Hepatic stellate cell (primary cell): ENCODE measurements at places on chromosomes 4 and X.

- peak; percentile 4 for DNase-seq
Observed at GRCh38 chr4:122329876-122330565, 48.8 kb upstream of the ADAD1 start.

DNA sequence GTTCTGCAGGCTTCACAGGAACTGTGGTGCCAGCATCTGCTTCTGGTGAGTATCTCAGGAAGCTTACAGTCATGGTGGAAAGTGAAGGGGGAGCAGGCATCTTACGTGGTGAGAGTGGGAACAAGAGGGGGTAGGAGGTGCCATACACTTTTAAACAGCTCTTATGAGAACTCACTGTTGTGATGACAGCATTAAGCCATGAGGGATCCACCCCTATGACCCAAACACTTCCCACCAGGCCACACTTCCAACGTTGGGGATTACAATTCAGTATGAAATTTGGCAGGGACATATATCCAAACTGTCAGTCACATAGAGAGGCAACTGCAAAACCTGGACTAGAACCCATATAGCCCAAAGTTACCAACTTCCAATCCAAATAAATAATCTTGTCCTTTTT lies 43.1 kb upstream of the ZCCHC12 start:
- no peak for DNase-seq

GRCh38 chr4:184189966-184190365 lies 27.7 kb downstream of the ENPP6 start:
- DNase-seq = no peak

DNA sequence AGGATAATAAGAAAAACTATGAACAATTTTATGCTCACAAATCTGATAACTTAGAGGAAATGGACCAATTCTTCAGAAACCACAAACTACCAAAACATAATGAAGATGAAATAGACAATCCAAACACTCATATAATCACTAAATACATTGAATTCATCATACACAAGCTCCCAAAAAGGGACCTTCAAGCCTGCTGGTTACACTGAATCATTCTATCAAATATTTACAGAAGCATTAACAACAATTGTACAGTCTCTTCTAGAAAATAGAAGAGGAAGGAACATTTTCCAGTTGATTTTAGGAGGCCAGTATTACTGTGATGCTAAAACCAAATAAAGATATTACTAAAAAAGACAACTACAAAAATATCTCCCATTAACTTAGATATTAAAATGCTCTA lies 88.3 kb downstream of the IL15 start:
- no peak for DNase-seq

DNA sequence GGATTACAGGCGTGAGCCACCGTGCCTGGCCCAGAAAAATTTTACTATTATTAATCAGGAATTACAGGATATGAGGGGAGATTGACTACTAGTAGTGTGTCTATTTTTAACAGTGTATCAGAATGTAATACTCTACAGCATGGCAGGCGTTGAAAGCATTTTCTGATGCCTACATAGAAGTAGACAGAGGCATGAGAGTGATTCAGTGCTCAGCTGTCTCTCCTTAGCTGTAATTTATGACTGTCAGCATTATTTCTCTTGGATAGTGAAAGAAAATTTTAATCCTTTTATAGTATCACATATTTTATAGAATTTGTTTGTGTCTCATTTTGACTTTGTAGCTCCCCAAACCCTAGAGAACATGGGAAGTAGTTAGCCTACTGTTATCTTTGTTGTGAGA lies 20.7 kb downstream of the ARHGAP24 start:
- DNase-seq = no peak

DNA sequence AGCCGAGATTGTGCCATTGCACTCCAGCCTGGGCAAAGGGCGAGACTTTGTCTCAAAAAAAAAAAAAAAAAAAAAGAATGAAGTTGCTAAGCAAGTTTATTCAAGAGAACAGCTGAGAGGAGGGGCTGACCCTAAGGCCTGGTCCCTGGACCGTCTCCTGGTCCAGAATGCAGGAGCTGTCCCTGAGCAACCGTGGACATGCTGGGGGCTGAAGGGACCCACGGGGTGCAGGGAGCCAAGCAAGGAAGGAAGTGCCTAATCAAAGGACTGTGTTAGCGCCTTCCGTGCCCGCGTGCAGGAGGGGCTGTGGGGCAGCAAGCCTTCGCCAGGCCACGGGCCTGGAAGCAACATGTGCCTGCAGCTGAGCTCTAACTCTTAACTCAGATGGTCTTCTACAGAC lies 39.1 kb upstream of the CDKN2AIP start:
- no peak for DNase-seq

- DNase-seq = no peak
Observed at GRCh38 chr4:110780538-110780937, 157.7 kb upstream of the PITX2 start.

GRCh38 chr4:5654791-5655190 lies 53.6 kb downstream of the EVC2 start:
- DNase-seq = no peak

GRCh38 chrX:83984961-83985360 lies 124.0 kb downstream of the CYLC1 start:
- no peak for DNase-seq

DNA sequence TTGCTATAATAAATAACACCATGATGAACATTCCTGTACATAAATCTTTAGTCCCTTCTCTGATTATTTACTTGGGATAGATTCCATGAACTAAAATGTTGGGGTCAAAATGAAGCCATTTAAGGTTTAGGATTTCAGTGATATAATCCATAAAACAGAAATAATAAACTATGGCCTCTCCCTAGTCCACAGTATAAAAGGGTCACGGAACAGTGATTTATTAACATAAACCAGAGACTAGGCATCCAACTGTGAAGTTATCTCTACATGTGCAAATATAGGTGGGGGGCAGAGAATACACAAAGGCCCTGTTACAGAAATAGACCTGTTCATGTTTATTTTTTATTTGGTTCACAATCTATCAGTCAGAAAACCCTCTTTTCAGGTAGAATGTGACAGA lies 499.1 kb upstream of the SLIT2 start:
- no peak for DNase-seq

DNA sequence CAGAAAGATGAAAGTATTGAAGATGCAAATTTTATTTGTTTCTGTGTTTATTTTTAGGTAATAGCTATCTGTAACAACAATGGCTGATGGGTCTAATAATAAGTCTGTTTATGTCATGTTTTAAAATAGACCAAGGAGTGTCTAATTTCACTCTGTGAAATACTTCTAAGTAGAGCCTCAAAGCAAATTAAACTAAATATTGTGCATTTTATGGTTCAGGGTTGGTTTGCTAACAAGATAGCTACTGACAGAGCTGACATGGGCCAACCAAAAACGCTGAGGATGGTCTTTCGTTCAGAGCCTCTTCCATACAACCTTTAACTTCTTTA lies 437.6 kb upstream of the CTSO start:
- DNase-seq = no peak

- DNase-seq = peak; percentile 10
Observed at GRCh38 chr4:89469930-89470375, 162.4 kb upstream of the GPRIN3 start.

DNA sequence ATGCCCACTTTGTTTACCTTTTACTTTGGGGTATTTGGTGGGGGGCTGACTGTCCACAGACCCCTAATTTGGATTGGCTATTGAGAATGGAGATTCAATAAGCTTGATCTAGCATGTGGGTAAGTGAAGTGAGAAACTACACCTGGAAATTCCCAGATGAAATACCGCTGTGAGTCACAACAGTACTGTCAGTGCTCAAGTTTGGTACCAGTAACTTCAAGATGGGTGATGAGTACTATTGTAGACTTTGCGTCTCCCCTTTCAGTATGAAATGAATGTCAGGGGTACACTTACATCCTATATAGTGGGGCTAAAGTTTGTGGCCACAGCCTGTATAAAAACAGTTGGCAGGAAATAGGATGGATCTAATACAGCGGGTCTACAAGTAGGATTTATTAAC lies 33.3 kb downstream of the HMGN5 start:
- no peak for DNase-seq

GRCh38 chrX:81556880-81557279 lies 355.0 kb downstream of the SH3BGRL start:
- DNase-seq = no peak

DNA sequence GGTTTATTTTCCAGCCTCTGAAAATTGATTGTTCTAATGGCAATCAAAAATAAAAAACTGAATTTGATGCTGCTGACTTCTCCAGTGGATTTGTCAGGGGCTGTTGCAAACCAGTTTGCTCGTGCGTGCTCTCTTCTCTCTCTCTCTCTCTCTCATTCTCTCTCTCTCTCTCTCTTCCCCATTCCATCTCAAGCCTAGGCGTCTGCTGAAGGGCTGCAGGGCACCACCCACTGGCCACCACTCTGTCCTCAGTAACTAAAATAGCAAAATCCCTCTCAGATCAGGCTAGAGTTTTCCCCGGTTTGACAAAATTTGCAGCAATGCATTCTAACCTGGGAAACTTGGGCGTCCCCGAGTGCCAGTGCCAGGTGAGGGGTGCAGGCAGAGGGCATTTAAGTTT lies 19.4 kb downstream of the NKX6-1 start:
- no peak for DNase-seq

- no peak for DNase-seq
Observed at GRCh38 chr4:74114234-74114633, 15.2 kb upstream of the CXCL2 start.

DNA sequence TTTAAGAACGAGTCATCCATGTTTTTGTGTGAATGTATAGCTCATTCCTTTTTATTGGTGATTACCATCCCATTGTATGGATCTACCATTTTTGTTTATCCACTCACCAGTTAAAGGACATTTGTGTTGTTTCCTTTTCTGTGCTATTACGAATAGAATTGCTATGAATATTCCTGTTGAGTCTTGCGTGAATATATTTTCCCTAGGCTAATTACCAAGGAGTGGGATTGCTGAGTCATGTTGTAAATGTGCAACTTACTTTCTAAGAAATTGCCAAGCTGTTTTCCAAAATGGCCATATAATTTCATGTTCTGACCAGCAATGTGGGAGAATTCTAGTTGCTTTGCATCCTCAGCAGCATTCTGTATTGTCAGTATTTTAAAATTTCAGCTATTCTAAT lies 51.3 kb downstream of the YIPF6 start:
- DNase-seq = no peak

DNA sequence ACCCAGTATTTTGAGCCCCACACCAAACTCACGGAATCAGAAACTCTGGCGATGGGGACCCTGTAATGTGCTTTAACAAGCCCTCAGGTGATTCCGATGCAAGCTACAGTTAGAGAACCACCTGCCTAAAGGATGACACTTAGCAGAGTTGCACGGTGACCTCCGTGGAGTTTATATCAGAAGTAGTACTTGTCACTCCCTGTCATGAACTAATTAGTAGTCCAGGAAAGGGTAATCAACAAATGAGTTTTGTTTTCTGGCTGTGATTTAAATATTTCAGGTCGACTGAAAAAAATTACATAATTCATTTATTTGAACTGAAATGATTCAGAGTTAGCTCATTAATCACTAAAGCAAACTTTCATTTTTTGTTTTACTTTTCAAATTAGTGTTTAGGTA lies 56.4 kb downstream of the TMA16 start:
- DNase-seq = no peak

GRCh38 chr4:186024637-186025407 lies 44.1 kb upstream of the TLR3 start:
- DNase-seq = no peak

GRCh38 chr4:181216501-181216900 lies 1026.7 kb upstream of the TENM3 start:
- DNase-seq = no peak

DNA sequence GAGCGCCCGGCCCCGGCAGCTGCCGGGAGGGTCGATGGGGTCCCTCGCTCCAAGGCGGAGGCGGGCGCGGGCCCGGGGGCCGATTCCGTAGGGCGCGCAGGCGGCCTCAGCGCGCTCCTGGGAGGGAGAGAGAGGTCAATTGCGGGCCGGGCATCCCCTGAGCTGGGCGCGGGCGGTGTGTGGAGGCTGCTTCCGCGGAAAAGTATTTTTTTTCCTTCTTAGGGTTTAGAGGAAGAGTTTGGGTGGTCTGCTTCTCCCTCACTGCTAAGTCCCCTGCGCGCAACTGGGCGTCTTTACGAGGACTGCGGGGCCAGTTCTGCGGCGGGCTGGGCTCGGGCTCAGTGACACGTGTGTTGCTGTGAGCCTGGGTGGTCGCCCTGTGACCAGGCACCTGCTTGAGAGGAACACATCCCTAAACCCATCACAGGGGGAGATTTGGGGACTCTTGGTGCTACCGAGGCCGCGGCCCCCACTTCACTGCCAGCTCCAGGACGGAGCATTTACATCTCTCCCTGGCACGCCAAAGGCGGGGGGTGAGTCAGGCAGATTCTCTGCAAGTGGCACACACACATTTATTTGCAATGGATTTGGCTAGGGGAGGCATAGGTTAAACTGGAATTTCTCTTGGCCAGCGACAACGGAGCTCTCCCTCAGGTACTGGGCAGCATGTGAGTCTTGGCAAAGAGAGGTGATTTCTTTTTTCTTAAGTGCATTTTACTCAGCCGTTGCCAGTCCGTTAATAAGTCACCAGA lies 151.2 kb upstream of the SLC4A4 start:
- peak; percentile 46 for DNase-seq

GRCh38 chr4:56870946-56871345 lies 36.8 kb upstream of the REST start:
- no peak for DNase-seq

DNA sequence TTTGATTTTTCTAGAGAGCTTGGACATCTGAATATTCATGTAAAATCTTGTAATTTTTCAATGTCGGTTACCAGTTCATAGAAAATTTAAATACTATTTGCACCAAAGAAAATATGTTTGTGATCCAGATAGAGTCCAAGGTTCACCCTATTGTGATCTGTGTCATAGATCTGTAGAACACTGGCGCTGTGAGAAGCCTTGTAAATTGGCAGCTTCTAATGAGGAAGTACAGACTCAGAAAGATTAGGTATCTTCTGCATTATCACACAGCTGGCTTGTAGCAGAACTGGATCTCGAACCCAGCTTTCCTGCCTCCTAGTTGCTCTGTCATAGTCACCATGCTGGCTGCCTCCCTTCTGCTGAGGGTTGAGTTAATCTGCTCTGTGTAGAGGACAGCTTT lies 106.5 kb upstream of the PAK3 start:
- no peak for DNase-seq

- DNase-seq = no peak
Observed at GRCh38 chr4:6693231-6694176, at the start of gene S100P. TSS of gene S100P (plus strand) at chr4:6693878. CDS start at chr4:6693933, 55 bp downstream.

DNA sequence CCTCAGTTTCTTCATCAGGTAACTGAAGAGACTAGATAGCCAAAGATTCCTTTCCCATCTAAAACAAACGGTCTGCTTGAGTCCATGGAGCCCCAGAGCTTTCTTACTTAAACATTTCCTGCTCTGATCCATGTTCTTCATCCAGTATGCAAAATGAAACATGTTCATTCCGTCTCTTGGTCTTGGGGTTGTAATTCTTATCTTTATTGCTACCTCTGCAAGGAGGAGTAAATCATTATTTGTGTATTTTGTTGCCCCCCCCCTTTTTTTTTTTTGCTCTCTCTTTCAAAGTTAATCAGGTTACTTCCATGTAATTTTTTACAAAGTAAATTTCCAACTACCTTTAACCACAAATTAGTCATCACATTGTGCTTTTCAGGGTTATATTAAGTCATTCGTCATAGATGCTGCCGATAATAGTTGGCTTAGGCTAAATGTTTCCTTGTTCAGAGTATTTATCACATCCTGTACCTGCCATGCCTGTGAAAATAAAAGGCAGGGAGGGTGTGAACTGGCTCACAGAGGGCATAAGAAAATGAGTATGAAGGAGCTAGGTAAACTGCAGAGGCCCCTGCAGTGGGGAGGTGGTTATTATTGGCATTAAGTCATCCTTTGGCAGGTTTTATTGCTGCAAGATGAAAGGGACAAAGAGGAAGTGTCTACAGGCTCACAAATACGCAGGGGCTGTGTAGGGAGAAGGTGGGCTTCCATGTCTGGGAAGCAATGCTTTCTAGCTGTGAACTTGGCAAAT lies 76.7 kb upstream of the HS3ST1 start:
- no peak for DNase-seq

- no peak for DNase-seq
Observed at GRCh38 chr4:183266371-183266770, 53.7 kb downstream of the CLDN22 start.
